Upper lobe of right lung (tissue), 1 donor: ENCODE measurements at places on chromosomes 3 and 15. TPM values are rescaled to one million over a fixed set of nuclear protein-coding genes. Genes with fewer than 3 reads are reported as not detected.

The PLSCR4 gene
- total RNA-seq = 84.1 TPM

The ZNF662 gene
- 9.6 TPM for total RNA-seq

The SNTN gene
- not detected for total RNA-seq

The GNB4 gene
- total RNA-seq = 56.6 TPM

The ONECUT1 gene
- total RNA-seq = not detected

The ATP10A gene
- total RNA-seq = 31.1 TPM

The ZNF774 gene
- total RNA-seq = 3.6 TPM

The SLC2A2 gene
- not detected for total RNA-seq

The ELL3 gene
- total RNA-seq = 4.3 TPM

The C3orf70 gene
- 4.1 TPM for total RNA-seq

The CLRN1 gene
- total RNA-seq = not detected

The BNC1 gene
- total RNA-seq = 3.1 TPM

The UROC1 gene
- not detected for total RNA-seq

The MUC20 gene
- 14.7 TPM for total RNA-seq

The PTX3 gene
- 7.2 TPM for total RNA-seq

The SLC28A2 gene
- total RNA-seq = 0.35 TPM

The TTC23 gene
- 19.1 TPM for total RNA-seq

The GABRB3 gene
- 3.2 TPM for total RNA-seq

The ACKR4 gene
- 8.0 TPM for total RNA-seq

The GHSR gene
- not detected for total RNA-seq

The ACP3 gene
- 11.5 TPM for total RNA-seq

The IL16 gene
- total RNA-seq = 39.3 TPM

The CPLX3 gene
- total RNA-seq = not detected

The ISL2 gene
- not detected for total RNA-seq

The ANKRD63 gene
- total RNA-seq = not detected

The LMOD3 gene
- total RNA-seq = 0.12 TPM

The GALK2 gene
- 38.2 TPM for total RNA-seq

The DGKG gene
- 4.7 TPM for total RNA-seq

The CPN2 gene
- not detected for total RNA-seq

The IMPG2 gene
- 0.29 TPM for total RNA-seq

The SMAD6 gene
- total RNA-seq = 167 TPM

The ST3GAL6 gene
- total RNA-seq = 29.4 TPM

The GOLGA8Q gene
- total RNA-seq = 2.3 TPM

The SUCNR1 gene
- 2.7 TPM for total RNA-seq

The AADAC gene
- total RNA-seq = 3.2 TPM

The IMPDH2 gene
- total RNA-seq = 107 TPM

The SH2D7 gene
- not detected for total RNA-seq

The UPK1B gene
- 5.4 TPM for total RNA-seq

The ST8SIA2 gene
- total RNA-seq = not detected

The C3orf18 gene
- total RNA-seq = 6.9 TPM

The PLSCR5 gene
- not detected for total RNA-seq

The FBXO40 gene
- 0.09 TPM for total RNA-seq

The RASGRP1 gene
- 9.4 TPM for total RNA-seq

The GABRR3 gene
- not detected for total RNA-seq

The XYLB gene
- 3.1 TPM for total RNA-seq

The GOLGA6L7 gene
- total RNA-seq = not detected
